Gastrocnemius medialis (tissue), 4 donors: ENCODE measurements at places on chromosomes 13 and 19. TPM values are rescaled to one million over a fixed set of nuclear protein-coding genes. Genes with fewer than 3 reads are reported as not detected.

- DNase-seq, result no peak
These were observed 27.0 kb upstream of the F2RL3 start for GRCh38 chr19:16861834-16862233.

DNA sequence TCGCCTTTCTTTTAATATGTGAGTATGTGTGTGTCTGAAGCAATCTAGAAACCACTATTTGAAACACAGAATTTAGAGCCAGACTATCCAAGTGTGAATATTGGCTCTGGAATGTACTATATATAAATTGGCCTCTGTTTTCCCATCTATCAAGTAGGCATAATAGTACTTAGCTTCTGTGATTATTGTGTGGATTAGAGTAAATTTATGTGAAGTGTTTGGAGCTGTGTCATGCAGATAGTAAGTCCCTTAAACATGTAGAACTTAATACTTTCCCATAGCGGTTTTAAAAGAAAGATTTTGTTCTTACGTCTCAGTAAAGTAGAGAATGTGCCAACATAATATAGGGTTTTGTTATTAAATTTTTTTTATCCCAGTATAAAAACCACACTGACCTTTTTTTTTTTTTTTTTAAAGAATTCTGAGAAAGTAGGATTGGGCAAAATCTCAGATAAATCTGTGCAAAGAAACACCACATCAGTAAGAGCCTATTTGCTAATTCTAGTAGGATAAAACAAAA, 432.3 kb downstream of the RFC3 start:
- DNase-seq, result no peak

- DNase-seq, result no peak
These were observed 867 bp upstream of the ZNF613 start for GRCh38 chr19:51926426-51926783.

DNA sequence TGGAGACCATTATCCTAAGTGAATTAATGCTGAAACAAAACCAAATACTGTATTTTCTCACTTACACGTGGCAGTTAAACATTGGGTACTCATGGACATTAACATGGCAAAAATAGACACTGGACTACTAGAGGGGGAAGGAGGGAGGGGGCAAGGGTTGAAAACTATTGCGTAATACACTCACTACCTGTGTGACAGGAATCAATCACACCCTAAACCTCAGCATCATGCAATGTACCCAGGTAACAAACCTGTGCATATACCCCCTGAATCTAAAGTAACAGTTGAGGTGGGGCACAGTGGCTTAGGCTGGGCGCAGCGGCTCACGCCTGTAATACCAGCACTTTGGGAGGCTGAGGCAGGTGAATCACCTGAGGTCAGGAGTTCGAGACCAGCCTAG, 207.0 kb downstream of the TDRD3 start:
- DNase-seq, result no peak

DNA sequence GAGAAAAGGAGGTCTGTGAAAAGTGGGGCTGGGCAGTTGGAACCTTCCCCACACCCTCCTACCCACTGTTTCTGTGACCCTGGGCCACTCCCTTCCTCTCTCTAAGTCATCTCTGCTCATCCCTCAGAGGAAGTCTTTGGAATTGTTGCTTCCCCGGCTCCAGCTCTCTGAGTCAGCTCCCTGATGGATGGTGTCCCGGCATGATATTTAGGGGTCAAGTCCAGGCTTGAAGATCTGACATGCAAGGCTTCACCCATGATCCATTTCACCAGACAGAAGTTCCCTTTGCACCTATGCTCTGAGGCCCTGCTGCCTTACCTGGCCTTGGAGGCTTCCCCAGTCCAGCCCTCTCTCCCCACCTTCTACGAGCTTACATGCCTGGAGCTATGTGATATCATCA, 13.3 kb downstream of the EXOC3L2 start:
- no peak for DNase-seq

The PLPPR2 gene
- 30.5 TPM for total RNA-seq
